ENCODE measurements at places on chromosomes 4 and X.

GRCh38 chr4:149017002-149017734 is 575.0 kb upstream of the NR3C2 start:
- no peak for DNase-seq

DNA sequence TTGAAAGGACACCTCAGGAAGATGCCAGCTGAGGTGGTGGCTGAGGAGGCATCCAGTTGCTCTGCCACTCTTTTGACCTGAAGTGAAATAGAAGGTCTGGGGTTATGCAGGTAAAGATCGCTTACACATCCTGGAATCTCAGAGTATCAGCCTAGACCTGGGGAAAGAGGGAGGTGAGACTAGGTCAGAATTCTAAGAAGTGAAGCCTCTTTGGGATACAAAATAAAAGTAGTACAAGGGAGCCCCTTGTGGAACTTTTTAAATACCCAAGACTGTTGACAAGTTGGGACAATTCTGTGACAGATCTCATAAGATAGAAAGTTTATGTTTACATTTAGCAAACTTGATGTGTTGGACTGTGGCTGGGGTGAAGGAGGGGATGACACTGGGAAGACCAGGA is 263.1 kb downstream of the SPRY1 start:
- no peak for DNase-seq

DNA sequence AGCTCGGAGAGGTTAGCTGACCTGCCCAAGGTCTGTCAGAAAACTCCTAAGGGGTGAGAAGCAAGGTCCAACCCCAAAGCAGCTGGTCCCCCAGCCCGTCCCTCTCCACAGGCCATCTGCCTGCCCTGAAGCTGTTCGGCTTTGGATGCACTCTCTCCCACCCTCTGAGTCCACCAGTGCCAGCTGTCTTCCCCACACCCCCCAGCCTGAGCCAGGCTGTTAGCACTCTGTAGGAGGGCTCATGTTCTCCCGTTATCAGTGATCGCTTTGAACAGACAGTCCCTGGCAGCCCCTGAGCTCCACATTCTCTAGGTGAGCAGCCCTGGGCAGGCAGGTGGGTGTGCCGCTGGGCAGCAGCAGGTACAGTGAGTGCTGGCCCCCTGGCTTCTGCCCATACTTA is 16.0 kb downstream of the ZNF185 start:
- DNase-seq = no peak

DNA sequence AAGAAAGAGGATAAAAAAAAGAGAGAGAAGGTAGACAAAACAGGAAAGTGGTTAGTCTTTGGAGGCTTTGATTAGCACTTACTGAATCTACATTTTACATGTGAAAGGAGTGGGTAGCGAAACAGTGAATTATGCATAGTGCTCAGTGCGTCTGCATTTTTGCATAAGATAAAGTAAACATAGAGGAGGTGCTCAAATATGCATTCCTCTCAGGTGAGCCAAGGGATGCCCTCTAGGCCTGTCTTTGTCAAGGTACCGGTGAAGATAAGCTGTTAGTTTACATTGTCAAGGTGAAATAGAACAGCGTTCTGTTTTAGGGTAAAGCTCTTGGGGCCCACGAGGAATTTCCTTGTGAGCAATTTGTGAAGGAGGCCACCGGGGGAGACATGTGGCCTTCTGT is 260.6 kb downstream of the TRIML1 start:
- DNase-seq = no peak

GRCh38 chr4:52876069-52876468 is 14.0 kb downstream of the RASL11B start:
- DNase-seq = no peak

DNA sequence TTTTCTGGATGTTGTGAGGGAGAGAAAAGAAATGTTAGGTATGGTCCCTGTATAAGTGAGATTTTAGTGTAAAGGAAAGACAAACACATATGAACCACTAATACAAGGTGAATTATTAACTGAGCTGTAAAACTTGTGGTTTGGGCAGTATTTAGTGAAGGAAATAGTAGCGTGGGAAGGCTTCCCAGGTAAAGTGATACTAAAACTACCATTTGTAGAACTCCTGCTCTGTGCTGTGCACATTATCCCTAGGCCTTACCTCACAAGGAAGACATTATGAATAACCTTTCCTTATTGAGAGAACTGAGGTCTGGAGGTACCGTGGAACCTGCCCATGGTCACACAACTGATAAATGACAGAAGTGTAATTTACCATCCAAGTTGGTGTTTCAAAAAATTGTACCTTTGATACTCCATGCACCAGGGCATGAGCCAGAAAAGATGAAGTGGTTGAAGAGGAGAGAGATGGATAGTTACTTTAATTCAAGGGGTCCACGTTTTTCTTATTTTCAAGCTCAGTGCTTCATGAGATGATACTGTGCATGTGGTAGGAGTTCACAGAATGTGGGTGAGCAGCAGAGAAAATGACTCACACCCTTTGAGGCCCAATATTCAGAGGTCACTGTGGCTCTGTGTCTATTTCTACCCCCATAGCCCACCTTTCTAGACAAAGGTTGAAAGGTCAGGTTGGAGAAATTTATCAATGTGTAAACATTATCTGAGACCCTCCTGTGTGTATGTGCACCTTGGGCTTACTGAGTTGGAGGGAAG is 2.6 kb upstream of the VSIG4 start:
- DNase-seq = no peak

DNA sequence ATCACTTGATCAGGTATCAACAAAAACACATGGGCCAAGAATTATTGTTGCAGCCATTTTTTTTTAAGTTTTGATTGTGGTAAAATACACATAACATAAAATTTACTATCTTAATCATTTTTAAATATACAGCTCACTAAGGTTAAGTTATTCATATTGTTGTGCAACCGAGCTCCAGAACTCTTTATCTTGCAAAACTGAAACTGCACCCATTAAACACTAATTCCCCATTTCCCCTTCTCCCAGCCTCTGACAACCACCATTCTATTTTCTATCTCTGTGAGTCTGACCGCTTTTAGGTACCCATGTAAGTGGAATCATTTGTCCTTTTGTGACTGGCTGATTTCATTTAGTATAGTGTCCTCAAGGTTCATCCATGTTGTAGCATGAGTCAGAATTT is 126.2 kb upstream of the NDP start:
- DNase-seq = no peak

DNA sequence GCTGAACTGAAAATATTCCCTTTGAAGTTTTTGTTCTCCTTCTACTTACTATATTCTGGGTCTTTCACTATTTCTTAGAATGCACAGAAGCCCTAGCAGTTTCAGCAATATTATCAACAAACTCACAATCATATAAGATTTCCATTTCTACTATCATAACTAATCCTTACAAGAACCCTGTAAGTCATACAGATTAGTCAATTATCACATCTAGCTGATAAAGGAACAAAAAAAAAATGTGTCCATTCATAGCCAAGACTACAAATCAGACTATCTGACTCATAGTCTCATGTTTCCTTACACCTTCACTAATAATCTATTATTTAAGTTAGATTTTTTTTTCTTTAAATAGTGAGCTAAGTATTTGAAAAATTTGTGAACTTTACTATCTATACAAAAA is 72.5 kb downstream of the LRBA start:
- no peak for DNase-seq

- no peak for DNase-seq
Measured at GRCh38 chr4:145816091-145816490, 122.5 kb downstream of the ZNF827 start.
